GM23338 (cell line): ENCODE measurements at places on chromosomes 7 and 10. TPM values are rescaled to one million over a fixed set of nuclear protein-coding genes. Genes with fewer than 3 reads are reported as not detected.

DNA sequence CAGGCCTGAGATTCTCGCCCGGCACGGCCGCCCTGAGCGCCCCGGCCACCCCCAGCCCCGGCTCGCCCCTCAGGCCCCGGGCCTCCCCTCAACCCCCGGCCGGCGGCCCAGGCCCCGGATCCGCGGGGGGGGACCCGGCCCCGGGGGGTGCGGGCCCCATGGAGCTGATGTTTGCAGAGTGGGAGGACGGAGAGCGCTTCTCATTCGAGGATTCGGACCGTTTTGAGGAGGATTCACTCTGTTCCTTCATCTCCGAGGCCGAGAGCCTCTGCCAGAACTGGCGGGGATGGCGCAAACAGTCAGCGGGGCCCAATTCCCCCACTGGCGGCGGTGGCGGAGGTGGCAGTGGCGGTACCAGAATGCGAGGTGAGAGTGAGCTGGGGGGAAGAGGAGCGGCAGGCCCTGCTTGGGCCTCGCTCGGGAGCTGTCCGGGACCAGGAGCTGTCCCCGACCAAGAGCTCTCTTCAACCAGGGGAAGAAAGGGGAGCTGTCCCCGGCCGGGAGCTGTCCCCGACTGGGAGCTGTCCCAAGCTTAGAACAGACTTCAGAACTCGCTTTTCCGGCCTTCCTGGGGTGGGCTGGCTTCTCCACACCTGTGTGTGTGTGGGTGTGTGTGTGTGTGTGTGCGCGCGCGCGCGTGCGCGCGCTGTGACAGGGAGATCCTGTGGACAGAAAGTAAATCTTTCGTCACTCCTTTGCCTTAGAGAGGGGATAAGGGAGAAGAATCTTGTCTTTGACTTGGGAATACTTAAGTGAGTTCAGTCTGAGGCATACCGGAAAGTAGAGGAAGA is 510 bp downstream of the ZSWIM8 start:
- H3K27me3 ChIP-seq = no peaks in the 10 kb centered on the region
- H3K4me3 ChIP-seq = peak overlapping the region; percentile 57
- DNase-seq = peak; percentile 61

WNT16 gene
- total RNA-seq = 0.73 and 1.5 TPM in 2 replicates

C7orf33 gene
- not detected in 2 replicates for total RNA-seq

GRCh38 chr10:94138391-94138790 is 144.7 kb downstream of the PLCE1 start:
- H3K36me3 ChIP-seq = no peaks in the 10 kb centered on the region
- no peaks in the 10 kb centered on the region for H3K27me3 ChIP-seq
- DNase-seq = no peak
- no peak overlapping the region for H3K4me3 ChIP-seq
- H3K27ac ChIP-seq = no peak overlapping the region
- H3K4me1 ChIP-seq = no peaks in the 10 kb centered on the region

- DNase-seq = no peak
- H3K4me1 ChIP-seq = no peaks in the 10 kb centered on the region
- H3K27ac ChIP-seq = no peak overlapping the region
- H3K27me3 ChIP-seq = no peaks in the 10 kb centered on the region
Measured at GRCh38 chr7:93910076-93910994, 4.0 kb downstream of the GNGT1 start.

HOXA1 gene
- total RNA-seq = not detected in 2 replicates

GRCh38 chr7:30032310-30033125 is 4.3 kb downstream of the PLEKHA8 start:
- no peaks in the 10 kb centered on the region for H3K36me3 ChIP-seq
- DNase-seq = no peak
- H3K27me3 ChIP-seq = no peaks in the 10 kb centered on the region
- no peak overlapping the region for H3K27ac ChIP-seq
- no peak overlapping the region for H3K4me3 ChIP-seq

OPN1SW gene
- total RNA-seq = not detected in 2 replicates

ZC3HAV1 gene
- total RNA-seq = 56.8 and 59.8 TPM in 2 replicates

NEURL1 gene
- total RNA-seq = 1.1 and 3.8 TPM in 2 replicates

- no peak for DNase-seq
- no peaks in the 10 kb centered on the region for H3K27me3 ChIP-seq
- no peak overlapping the region for H3K4me3 ChIP-seq
- H3K4me1 ChIP-seq = peaks cover 3% of the 10 kb centered on the region; the same call in 1 of the 2 replicates
- H3K27ac ChIP-seq = no peak overlapping the region
Measured at GRCh38 chr7:107980171-107980570, 22.8 kb downstream of the LAMB1 start.
